ENCODE measurements at places on chromosomes 1 and 21.

GRCh38 chr21:44062380-44062779, 44.8 kb upstream of the PWP2 start:
- H3K27me3 ChIP-seq, result no peaks in the 10 kb centered on the region
- no peak for DNase-seq
- H3K4me3 ChIP-seq, result no peak overlapping the region

GRCh38 chr1:154745286-154745731, 124.8 kb downstream of the KCNN3 start:
- no peak for DNase-seq
- no peaks in the 10 kb centered on the region for H3K36me3 ChIP-seq
- H3K27ac ChIP-seq, result no peak overlapping the region
- H3K27me3 ChIP-seq, result no peaks in the 10 kb centered on the region
- no peaks in the 10 kb centered on the region for H3K4me1 ChIP-seq

DNA sequence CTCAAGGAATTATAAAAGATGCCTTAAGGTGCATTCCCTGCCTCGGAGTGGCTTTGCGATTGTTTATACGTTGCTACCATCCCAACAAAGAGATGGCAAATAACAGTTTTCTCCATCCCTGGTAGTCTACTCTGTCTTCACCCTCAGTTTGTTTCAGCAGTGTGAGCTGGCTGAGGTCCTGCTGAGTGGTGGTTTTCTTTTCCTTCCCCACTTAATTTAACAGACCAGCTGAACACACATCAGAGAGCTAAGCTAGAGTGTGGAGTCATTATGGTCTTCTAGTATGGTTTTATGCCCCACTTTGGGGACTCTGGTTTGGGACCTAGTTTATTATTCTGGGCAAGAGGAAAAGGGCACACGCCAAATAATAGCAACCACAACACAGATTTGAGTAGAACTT, 2.2 kb downstream of the PIGV start:
- peaks cover 25% of the 10 kb centered on the region for H3K4me1 ChIP-seq
- H3K27ac ChIP-seq, result no peak overlapping the region
- no peak for DNase-seq
- H3K36me3 ChIP-seq, result peaks cover 11% of the 10 kb centered on the region
- H3K4me3 ChIP-seq, result no peak overlapping the region

- H3K27ac ChIP-seq, result no peak overlapping the region
- no peaks in the 10 kb centered on the region for H3K36me3 ChIP-seq
- H3K4me1 ChIP-seq, result peaks cover 19% of the 10 kb centered on the region
- H3K4me3 ChIP-seq, result peak overlapping the region; percentile 95
- no peaks in the 10 kb centered on the region for H3K27me3 ChIP-seq
These were observed 1.4 kb downstream of the DUSP10 start for GRCh38 chr1:221740369-221740992.

DNA sequence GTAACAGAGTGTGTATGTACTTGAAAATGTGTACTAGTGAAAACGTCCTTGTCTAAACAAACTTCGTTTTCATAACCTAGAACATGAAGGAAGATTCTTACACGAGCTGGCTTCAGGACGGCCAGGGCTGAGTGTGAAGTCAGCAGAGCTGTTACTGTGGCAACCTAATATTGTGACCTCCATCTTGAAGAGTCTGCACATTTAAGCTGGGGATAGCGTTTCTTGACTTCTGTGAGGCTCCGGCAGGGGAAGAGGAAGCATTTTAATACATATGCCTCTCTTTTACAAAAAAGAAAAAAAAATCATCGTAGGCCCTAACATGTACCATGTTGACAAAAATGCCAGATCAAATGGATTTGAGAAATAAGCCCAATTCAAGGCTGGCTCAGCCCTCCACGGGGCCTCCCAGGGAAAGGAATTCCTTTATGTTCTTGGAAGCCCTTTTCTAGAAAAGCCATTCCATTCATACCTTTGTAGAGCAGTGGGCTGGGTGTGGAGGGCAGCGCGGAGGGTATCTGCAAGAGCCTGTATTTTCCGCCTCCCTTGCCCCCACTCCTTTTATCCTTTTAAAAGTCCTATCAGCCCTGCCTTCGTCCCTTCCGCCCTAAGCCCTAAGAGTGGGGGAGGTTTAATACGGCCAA, 51.1 kb downstream of the SIM2 start:
- no peaks in the 10 kb centered on the region for H3K36me3 ChIP-seq
- peaks cover 5% of the 10 kb centered on the region for H3K4me1 ChIP-seq
- DNase-seq, result no peak
- peaks cover 3% of the 10 kb centered on the region for H3K27me3 ChIP-seq
- no peak overlapping the region for H3K27ac ChIP-seq

DNA sequence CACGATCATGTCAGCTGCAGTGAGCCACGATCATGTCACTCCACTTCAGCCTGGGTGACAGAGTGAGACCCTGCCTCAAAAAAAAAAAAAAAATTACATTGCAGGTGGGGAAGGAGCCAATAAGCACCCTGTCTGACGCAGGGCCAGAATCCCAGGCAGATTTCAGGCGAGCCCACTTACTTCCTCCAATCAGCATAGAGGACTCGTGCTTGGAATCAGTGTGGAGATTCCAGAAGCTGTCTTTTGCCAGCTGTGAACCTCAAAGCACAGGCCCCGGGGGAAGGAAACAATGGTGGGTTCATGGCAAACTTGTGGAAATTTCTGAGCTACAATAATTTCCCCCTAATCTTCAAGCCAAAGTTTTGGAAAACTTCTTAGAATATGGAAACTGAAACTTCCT, 178.2 kb upstream of the ZNF644 start:
- no peaks in the 10 kb centered on the region for H3K27me3 ChIP-seq
- no peak overlapping the region for H3K4me3 ChIP-seq
- no peak for DNase-seq
- H3K27ac ChIP-seq, result no peak overlapping the region
- H3K36me3 ChIP-seq, result no peaks in the 10 kb centered on the region
- no peaks in the 10 kb centered on the region for H3K4me1 ChIP-seq

DNA sequence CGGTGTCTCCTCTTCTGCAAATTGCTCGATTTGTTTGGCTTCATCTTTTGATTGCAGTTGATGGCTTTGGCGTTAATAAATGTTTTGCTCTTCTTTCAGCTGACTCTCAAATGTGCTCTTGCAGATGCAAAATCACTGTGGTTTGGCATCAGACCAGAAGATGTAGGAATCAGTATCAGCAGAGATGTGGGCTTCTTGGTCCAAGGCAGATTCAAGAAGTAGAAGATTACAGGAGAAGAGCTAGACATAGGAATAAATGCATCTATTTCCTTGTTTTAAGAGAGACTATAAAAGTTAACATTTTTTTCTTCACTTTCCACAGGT, 59.8 kb upstream of the BACH1 start:
- DNase-seq, result no peak
- H3K27me3 ChIP-seq, result no peaks in the 10 kb centered on the region
- H3K27ac ChIP-seq, result no peak overlapping the region
- H3K36me3 ChIP-seq, result no peaks in the 10 kb centered on the region
- H3K4me3 ChIP-seq, result no peak overlapping the region

GRCh38 chr1:51000651-51001050, 30.6 kb downstream of the CDKN2C start:
- H3K27ac ChIP-seq, result no peak overlapping the region
- no peaks in the 10 kb centered on the region for H3K27me3 ChIP-seq
- H3K36me3 ChIP-seq, result no peaks in the 10 kb centered on the region
- H3K4me1 ChIP-seq, result no peaks in the 10 kb centered on the region
- DNase-seq, result no peak

GRCh38 chr21:41112740-41113692, 54.9 kb upstream of the BACE2 start:
- H3K27ac ChIP-seq, result no peak overlapping the region
- no peak for DNase-seq
- H3K4me3 ChIP-seq, result peak overlapping the region; percentile 42
- H3K27me3 ChIP-seq, result no peaks in the 10 kb centered on the region
- H3K36me3 ChIP-seq, result no peaks in the 10 kb centered on the region

GRCh38 chr1:39266792-39267191, 62.3 kb downstream of the MACF1 start:
- no peak for DNase-seq
- no peaks in the 10 kb centered on the region for H3K36me3 ChIP-seq
- H3K27me3 ChIP-seq, result no peaks in the 10 kb centered on the region
- H3K27ac ChIP-seq, result no peak overlapping the region
- H3K4me1 ChIP-seq, result peaks cover 73% of the 10 kb centered on the region

- no peaks in the 10 kb centered on the region for H3K27me3 ChIP-seq
- no peak for DNase-seq
- H3K27ac ChIP-seq, result no peak overlapping the region
- H3K4me3 ChIP-seq, result no peak overlapping the region
- H3K36me3 ChIP-seq, result no peaks in the 10 kb centered on the region
- H3K4me1 ChIP-seq, result peaks cover 6% of the 10 kb centered on the region
These were observed 19.1 kb downstream of the SLC25A33 start for GRCh38 chr1:9558271-9558945.

- H3K27ac ChIP-seq, result no peak overlapping the region
- H3K36me3 ChIP-seq, result no peaks in the 10 kb centered on the region
- no peak for DNase-seq
- H3K4me3 ChIP-seq, result no peak overlapping the region
- no peaks in the 10 kb centered on the region for H3K27me3 ChIP-seq
- peaks cover 4% of the 10 kb centered on the region for H3K4me1 ChIP-seq
These were observed 6.5 kb upstream of the GLRX2 start for GRCh38 chr1:193111641-193112090.

GRCh38 chr1:80933346-80933745, 867.4 kb upstream of the ADGRL2 start:
- no peak for DNase-seq
- no peaks in the 10 kb centered on the region for H3K27me3 ChIP-seq
- H3K36me3 ChIP-seq, result no peaks in the 10 kb centered on the region
- no peaks in the 10 kb centered on the region for H3K4me1 ChIP-seq
- H3K27ac ChIP-seq, result no peak overlapping the region

DNA sequence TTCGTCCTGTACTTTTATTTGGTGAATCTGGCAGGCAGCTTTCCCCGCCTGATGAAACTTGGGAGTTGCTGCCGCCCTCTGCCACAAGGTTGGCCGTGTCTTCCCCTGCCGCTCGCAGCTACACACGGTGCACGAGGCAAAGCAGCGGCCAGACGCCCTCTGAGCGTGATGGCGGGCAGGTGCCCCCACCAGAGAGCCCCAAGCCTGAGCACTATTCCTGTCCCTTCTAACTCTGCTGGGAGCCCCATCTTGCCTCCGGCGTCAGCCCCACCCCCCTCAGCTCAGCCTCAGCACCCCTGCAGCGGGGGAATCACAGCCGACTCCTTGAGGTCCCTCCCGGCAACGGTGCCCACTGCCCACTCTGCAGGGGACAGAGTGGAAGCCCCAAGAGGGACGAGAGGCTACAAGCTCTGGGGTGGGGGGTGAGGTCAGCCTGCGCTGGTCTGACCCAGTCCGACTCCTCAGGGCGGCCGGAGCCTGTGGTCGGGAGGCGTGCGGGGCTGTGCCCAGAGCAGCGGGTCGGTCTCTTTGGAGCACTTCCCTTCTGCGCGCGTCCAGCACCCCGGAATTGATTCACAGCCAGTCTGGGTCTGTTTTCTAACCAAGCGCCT, 41.3 kb downstream of the RIPK4 start:
- DNase-seq, result no peak
- H3K4me3 ChIP-seq, result peak overlapping the region; percentile 8
- no peaks in the 10 kb centered on the region for H3K27me3 ChIP-seq
- no peak overlapping the region for H3K27ac ChIP-seq

DNA sequence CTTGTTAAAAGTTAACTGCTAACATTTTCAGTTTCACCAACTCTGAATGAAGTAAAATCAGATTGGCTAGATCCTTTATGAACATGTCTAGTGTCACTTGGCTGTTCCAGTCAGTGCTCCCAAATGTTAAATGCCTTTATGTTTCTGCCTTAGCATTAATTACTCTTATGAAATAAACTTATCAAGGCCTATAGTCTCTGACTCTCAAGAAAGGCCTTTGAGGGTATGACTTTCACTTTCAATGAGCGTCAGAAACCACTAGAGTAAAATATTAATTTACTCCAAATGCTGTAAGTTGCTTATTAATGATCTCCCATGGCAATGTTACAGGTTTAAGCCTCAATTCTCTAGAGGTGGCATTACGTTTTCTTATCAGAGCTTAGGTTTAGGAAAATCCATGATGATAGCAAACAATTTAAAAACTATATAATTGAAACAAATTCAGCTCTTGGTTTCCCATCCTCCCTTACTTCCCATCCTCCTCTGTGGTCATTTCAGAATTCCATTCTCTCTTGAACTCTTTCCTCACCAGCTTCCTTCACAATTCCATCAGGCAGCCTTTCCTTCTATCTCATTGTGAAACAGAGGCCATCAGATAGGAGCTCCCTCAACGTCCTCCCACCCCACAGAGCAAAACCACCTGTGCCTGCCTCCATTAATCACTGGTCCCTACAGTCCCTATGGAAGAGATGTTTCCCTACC, 108.6 kb upstream of the COP1 start:
- no peaks in the 10 kb centered on the region for H3K4me1 ChIP-seq
- no peak for DNase-seq
- H3K36me3 ChIP-seq, result no peaks in the 10 kb centered on the region
- no peak overlapping the region for H3K4me3 ChIP-seq
- no peaks in the 10 kb centered on the region for H3K27me3 ChIP-seq
- no peak overlapping the region for H3K27ac ChIP-seq

DNA sequence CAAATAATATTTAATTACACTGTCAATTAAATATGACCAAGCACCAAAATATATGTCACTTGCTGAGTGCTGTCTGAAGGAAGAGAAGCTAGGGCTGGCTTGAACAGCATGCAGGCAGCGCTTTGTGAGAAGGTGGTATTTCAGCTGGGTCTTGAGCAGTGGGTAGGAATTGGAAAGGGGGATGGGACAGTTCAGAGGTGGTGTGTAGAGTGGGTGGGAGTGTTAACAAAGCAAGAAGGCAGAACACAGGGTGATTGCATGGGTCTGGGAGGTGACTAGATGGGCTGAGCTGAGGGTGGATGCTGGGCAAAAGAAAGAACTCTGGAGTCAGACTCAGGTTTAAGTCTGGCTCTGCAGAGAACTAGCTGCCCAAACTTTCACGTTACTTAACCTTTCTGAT, 14.3 kb upstream of the ETV3 start:
- no peak overlapping the region for H3K27ac ChIP-seq
- no peak for DNase-seq
- H3K4me1 ChIP-seq, result peaks cover 11% of the 10 kb centered on the region
- H3K36me3 ChIP-seq, result no peaks in the 10 kb centered on the region

- no peak overlapping the region for H3K4me3 ChIP-seq
- no peak for DNase-seq
- no peaks in the 10 kb centered on the region for H3K36me3 ChIP-seq
These were observed 326.0 kb downstream of the BARHL2 start for GRCh38 chr1:90391126-90391525.

GRCh38 chr1:76854255-76854654, 13.0 kb upstream of the ST6GALNAC5 start:
- no peaks in the 10 kb centered on the region for H3K36me3 ChIP-seq
- H3K4me1 ChIP-seq, result no peaks in the 10 kb centered on the region
- no peak for DNase-seq

- DNase-seq, result no peak
- no peak overlapping the region for H3K27ac ChIP-seq
- H3K4me1 ChIP-seq, result no peaks in the 10 kb centered on the region
- no peaks in the 10 kb centered on the region for H3K36me3 ChIP-seq
- no peaks in the 10 kb centered on the region for H3K27me3 ChIP-seq
- no peak overlapping the region for H3K4me3 ChIP-seq
These were observed 102.2 kb downstream of the OLFML2B start for GRCh38 chr1:161921491-161921890.

DNA sequence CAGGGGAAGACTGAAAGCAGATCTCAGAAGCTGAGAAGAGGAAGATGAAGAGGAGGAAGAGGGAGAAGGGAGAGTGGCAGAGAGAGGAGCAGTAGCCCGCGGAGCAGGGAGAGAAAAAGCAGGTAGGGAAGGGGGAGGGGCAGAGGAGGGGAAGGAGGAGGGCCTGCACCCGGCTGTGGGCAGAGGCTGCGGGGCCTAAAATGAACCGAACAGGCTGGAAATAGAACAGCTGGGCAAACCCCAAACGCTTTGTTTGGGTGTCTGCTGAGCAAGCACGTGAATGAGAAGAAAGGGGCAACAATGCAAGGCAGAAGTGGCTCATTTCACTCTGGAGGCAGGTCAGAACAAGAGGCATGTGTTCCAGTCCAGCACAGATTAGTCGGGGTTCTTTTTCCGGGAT, 33.5 kb downstream of the KCNC4 start:
- peak overlapping the region; percentile 56 for H3K27ac ChIP-seq
- peak overlapping the region; percentile 42 for H3K4me3 ChIP-seq
- H3K27me3 ChIP-seq, result no peaks in the 10 kb centered on the region
